ENCODE measurements at places on chromosomes 1 and 21. TPM values are rescaled to one million over a fixed set of nuclear protein-coding genes. Genes with fewer than 3 reads are reported as not detected.

GRCh38 chr1:218371927-218372672, 27.0 kb downstream of the TGFB2 start:
- no peak for DNase-seq

Gene SWT1
- 8.5 TPM for total RNA-seq

Gene TBCE
- total RNA-seq = 10.9 TPM

DNA sequence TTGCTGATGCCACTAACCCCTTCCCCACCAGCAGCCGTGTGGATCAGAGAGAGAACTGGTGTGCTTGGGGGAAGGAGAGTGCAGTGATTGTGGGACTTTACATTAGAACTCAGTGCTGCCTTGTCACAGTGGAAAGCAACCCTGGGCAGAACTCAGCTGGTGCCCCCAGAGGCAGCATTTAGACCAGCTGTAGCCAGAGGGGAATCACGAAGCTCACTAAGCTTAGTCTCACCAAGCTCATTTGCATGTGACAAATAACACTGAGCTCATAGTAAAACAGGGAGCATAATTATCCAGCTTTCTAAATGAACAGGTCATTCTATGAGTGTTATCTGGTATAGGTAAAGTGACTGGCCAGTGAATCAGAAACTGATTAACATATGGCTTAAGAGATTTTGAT, 9.8 kb upstream of the SMAP2 start:
- DNase-seq = no peak

Gene RGSL1
- total RNA-seq = 1.7 TPM

- no peak for DNase-seq
Observed at GRCh38 chr1:241518476-241519307, 863 bp downstream of the FH start.

DNA sequence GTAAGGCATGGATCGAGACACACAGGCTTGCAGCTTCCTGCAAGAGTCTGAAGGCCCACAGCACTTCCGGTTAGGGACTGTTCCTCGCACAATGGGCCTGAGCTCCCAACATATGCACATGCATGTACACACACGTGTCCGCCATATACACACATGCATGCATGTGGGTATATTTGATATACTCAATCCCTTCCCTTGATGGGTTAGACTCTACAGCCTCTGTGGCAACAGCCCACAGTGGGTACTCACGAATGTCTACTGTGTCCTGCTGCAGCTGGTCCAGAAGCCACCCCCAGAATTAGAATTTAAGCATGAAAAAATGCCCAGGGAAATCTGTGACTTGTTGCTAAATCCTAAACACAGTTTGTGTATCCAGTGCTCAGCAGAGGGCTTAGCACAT, 9.9 kb downstream of the F3 start:
- no peak for DNase-seq

Gene BNIPL
- total RNA-seq = 0.74 TPM

DNA sequence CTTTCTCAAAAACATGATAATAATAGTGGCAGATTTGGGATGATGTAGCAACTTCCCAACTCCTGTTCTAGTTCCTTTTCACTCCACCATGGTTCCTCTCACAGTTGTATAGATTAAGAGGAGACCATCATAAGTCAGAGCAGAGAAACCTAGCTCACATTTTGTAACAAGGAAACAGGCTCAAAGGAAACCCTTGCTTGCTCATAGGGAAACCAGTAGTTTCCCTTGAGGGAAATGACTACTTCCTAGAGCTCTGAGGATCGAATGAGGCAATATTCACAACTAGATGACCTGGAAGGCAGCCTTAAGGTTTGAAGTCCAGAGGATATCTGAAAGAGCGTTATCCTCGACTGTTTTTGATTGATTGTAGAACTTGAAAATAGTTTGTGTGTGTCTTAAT, 76.1 kb upstream of the C8B start:
- DNase-seq = no peak

GRCh38 chr1:27000817-27001460, 7.4 kb downstream of the TRNP1 start:
- no peak for DNase-seq

Gene CTH
- 13.3 TPM for total RNA-seq

DNA sequence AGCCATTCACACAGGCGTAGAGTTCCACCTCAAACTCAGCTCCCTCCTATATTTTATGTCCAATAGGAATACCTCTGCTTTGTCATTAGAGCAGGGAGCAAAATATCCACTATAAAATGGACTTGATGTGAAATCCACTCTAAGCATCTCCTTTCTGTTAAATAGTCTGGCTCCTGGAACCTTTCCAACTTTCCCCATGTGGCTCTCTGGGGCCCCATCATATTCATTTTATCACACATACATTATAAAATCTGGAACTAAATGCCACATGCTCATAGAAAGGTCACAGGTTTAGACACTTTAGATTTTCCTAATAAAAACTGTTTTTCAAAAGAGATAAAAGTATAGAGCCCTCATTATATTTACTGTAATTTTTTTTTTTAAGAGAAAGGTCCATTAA, 82.1 kb downstream of the PTPN14 start:
- no peak for DNase-seq

- no peak for DNase-seq
Observed at GRCh38 chr1:87119541-87120140, 205.2 kb downstream of the HS2ST1 start.

Gene GPR25
- not detected for total RNA-seq

GRCh38 chr1:175073061-175073460, 5.4 kb downstream of the TNN start:
- no peak for DNase-seq

DNA sequence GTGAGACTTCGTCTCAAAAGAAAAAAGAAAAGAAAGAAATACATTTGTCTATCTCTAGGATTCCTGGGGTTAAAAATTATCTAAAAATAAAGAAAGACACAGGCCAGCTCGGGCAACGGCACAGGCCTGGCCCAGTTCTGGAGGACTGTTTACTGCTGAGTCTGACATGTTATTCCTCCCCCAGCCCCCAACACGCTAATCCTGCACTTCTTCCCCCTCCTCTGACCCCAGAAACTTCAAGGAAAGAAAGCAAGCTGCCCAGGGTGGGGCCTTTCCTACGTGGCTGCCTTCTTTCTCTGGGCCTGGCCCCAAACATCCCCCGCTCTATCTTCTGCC, 40.0 kb downstream of the ACOT7 start:
- no peak for DNase-seq

Gene B3GALT2
- 0.36 TPM for total RNA-seq

- no peak for DNase-seq
Observed at GRCh38 chr1:244097523-244098405, 46.7 kb downstream of the ZBTB18 start.

- DNase-seq = no peak
Observed at GRCh38 chr1:163388970-163389369, 67.2 kb downstream of the NUF2 start.

DNA sequence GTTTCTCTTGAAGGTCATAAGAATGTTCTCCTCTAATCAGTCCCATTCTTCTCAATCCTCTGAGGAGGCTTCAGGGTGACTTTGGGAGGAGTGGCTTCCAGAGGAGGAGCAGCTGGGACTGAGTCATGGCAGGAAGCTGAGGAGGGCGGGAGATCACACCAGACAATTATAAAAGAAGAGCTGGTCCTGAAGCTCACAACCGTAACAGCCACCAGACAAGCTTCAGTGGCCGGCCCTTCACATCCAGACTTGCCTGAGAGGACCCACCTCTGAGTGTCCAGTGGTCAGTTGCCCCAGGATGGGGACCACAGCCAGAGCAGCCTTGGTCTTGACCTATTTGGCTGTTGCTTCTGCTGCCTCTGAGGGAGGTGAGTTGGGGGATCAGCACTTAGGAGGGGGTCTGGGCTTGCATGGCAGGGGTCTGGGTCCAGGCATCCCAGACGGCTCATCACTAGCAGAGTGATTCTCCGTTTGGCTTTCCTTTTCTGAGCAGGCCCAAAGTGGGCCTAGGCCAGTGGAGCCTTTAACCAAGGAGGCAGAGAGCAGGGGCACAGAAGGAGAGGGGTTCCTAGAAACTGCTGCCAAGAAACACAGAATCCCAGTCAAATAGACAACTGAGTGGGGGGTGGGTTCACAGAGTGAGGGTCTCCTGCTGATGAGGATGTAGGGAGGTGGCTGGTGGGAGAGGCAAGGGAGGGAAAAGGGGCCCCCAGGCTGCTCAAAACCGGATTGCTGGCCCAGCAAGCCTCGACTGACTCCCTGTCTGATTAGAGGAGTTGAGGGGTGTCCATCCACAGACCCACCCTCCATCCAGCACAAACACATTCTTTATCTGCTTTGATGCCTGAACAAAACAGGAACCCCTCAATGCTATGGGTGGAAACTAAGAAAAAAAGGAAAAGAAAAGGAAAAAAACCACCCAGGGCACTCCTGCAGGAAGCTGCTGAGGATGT, at the start of gene ECM1:
TSS of gene ECM1 (plus strand) at position 198 of the 953 bp plus-strand sequence. CDS start at position 299, 101 bp downstream.
- no peak for DNase-seq

All from omental fat pad (tissue), 4 donors.